ENCODE measurements at places on chromosomes 12 and 14.

GRCh38 chr12:115174920-115175319, 490.9 kb upstream of the TBX3 start:
- DNase-seq: no peak

GRCh38 chr12:126512916-126513913, 1448.0 kb downstream of the AACS start:
- no peak for DNase-seq

DNA sequence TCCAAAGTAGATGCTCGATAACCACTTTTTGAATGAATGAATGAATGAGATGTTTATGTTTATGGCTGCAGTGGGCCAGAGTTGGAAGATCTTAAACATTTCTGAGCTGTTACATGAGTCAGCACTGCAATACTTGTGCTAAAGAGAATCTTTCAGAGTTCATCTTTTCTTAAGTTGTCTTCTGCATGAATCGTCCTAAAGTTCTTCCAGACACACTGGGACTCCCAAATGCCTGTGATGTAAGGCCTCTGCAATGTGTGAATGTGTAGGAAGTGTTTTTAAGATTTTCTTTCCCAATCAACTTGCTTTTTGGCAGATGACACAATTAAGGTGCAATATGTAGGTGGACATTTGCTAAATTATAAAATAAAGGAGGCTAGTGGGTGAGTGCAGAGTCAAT, 50.3 kb upstream of the TRIM9 start:
- DNase-seq: no peak

DNA sequence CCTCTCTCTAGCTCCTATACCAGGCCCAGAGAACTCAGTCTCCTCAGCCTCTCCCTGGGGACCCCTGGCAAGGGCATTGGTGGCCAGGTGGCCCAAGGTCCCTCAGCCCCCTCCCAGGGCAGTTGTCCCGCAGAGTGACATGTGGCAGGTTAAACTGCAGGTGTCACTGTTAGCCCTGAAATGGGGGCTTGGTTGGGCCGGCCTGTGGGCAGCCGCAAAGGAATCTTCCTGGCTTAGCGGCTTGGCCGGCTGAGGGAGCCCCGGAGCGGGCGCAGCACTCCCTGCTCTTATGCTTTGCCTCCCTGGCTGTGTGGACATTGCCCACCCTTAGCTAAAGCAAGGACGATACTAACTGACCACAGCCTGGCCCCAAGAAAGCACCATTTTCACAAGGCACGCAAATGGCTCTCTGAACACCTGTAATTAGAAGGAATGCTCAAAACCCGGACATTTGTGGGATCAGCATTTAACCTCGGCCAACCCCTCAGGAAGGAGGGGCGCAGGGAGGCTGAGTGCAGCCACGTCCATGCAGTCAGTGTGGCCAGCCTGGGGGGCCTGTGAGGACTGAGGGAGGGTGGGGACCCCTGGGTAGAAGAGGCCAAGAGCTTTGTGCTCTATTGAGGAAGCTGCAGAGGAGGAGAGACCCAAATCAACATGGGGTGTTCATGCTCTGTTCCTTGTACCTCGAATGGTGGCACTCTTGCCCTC, 82.2 kb downstream of the PAPOLA start:
- peak; percentile 83 for DNase-seq

DNA sequence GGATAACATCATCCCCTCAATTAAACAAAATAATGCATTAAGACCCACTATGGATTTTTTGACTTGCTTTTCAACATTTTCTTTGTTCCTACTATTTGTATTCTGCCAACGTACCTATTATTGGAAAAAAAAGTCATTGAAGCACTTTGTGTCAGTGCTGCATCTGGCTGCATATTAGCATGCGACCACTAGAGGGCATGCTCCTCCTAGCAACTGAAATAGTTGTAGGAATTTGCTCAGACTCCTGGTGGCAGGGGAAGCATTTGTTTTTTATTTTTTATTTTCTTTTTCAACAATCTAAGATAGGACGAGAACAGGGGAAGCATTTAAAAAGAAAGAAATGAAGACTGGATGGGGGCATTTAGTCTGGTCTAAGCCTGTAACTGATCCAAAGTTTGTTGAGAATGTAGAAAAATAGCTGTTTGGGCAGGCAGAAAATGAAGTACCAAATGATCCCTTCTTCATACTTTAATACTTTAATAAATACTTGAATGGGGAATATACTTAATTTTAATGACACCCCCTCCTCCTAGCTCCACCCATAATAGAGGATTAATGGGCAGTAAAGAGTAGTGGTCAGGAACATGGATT, 14.5 kb upstream of the CLEC4A start:
- peak; percentile 88 for DNase-seq

- DNase-seq: no peak
Observed at GRCh38 chr12:49228653-49229052, 36.2 kb upstream of the TUBA1C start.

GRCh38 chr14:22147716-22148115, 441.3 kb downstream of the DAD1 start:
- peak; percentile 15 for DNase-seq

GRCh38 chr12:121776190-121777098, 17.0 kb downstream of the RHOF start:
- peak; percentile 78 for DNase-seq

GRCh38 chr14:86640288-86640687, 1110.3 kb downstream of the FLRT2 start:
- DNase-seq: peak; percentile 4

- DNase-seq: no peak
Observed at GRCh38 chr14:92484132-92484823, 29.3 kb upstream of the RIN3 start.

DNA sequence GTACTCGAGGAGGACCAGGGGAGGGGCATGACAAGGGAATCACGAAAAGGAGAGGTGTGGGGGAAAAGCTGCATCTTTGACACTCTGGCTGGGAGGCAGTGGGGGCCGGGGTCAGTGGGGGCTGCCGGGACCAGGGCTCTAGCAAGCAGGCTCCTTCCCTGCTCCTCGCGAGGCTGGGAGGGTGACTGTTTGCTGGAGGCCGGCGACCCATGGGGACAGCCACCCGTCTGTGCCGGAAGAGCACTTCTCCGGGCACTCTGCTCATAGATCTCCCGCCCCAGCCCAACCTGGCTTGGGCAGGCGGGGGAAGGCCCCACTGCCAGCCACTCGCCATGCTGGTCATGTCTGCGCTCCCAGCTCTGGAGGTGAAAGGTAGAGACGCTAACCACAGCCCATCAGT, 130.7 kb downstream of the RBM19 start:
- DNase-seq: no peak

- DNase-seq: no peak
Observed at GRCh38 chr14:103535081-103535890, 6.3 kb downstream of the TRMT61A start.

DNA sequence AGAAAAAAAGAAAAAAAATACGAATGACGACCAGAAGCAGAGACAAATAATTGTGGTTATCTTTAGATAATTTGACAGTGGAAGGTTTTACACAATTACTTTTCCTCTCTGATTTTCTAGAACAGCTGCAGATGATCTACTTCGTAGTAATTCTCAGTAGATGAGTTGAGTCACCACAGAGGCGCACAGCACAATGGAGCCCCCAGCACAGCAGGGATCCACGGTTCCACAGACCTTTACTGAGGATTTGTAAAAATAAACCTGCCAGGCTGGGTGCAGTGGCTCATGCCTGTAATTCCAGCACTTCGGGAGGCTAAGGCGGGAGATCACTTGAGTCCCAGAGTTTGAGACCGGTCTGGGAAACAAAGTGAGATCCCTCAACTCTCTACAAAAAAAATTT, 29.3 kb downstream of the AMN start:
- no peak for DNase-seq

Measured in OCI-M1 (cell line).